Neural progenitor cell (in vitro differentiated cells): ENCODE measurements at places on chromosomes 2 and 18.

DNA sequence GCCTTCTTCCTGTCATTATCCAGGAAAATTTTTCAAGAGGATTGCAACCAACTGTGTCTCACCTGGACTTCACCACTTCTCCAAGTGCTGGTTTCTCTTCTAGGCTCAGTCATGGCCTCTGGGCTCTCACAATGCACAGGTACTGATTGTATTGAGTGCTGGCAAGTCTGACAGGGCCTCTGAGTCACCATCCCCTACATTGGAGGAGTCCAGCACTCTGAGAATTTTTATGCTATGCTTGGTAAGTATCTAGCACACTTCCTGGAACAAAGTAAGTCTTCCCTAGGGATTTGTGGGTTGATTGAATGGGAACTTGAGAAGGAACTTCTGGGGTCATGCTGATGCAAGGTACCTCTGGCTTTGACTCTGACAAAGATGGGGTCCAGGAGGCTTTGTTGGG, 147.2 kb upstream of the CELF4 start:
- no peak for DNase-seq

DNA sequence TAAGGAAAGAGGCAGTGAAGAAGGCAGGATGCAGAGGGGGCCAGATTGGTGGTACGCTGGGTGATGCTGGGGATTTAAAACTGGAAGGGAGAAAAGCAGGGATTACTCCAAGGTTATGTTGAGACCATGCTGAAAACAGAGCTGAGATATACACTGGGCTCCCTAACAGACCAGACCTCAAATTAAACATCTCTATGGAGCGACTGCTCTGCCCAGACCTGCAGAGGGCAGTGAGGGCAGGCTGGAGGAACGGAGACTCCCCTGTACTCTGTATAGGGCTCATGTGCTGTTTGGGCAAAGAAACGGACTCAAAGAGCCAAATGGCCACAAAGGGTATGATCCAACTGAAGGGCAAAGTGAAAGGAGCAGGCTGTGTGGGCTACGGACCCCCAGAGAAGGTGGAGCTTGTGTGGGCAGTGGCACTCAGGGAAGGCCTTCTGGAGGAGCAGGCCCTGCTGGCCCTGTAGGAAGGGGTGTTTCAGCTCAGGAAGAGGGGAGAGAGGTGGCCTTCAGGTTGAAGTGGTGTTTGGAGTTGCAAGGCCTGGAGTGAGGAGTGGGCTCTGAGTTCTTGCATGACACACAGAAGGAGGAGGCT, 4.8 kb upstream of the CELF4 start:
- DNase-seq, result peak; percentile 56

GRCh38 chr2:80363791-80364349, 59.3 kb upstream of the LRRTM1 start:
- no peak for DNase-seq

DNA sequence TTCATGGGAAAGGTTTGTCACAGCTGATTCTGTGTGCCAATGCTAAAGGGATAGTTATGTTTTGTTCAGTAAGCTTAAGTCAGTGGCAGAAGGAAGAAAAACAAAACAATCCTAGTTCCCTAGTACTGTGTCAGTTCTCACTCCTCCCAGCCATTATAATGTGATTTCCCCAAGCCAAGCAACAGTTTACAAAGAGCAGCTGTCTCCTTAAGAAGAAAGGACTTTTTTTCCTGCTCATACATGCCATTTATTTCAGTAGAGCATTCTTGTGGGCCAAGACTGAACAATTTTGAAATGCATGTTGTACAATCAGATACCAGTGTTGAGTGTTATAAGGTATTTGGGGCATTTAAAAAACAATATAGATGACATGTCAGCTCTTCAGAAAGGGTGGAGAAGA, 52.1 kb downstream of the NEMP2 start:
- DNase-seq, result no peak

- DNase-seq, result no peak
These were observed 66.6 kb downstream of the ADNP2 start for GRCh38 chr18:80175451-80176204.

DNA sequence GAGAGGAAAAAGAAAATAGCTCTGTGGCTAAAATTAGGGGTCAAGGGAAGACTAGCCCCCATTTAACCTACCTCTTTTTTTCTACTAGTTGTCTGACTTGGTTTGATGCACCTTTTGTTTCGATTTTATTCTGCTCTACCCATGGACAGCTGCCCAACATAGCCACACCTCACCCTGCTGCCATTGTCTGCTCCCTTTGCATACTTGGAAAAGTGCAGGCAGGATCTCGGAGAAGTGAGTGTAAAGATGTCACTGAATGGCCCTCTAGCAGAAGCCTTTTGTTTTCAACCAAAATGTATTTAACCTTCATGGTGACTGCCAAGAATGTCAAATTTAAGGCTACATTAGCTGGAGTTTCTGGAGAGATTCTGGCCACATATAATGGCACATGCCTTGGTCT, 62.9 kb downstream of the SETBP1 start:
- peak; percentile 21 for DNase-seq

DNA sequence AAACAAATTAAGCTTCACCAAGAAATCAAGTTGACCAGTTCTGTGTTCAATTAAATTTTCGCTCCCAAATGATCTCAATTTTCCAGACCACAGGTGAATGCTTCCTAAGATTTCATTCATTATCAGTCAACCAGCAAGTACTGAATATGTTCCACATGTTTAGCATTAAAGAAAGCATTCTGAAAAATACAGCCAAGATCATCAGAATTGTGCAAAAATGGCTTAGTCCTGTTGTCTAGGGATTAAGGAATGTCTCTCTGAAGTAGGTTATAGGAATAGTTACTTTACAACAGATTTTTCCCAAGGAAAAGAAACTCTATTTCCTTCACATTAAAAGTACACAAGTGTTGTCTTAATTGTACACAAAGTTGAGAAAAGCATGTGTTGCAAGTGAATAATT, 69.2 kb downstream of the NRXN1 start:
- DNase-seq, result no peak

GRCh38 chr18:53735526-53735925, 488.9 kb downstream of the MBD2 start:
- no peak for DNase-seq

DNA sequence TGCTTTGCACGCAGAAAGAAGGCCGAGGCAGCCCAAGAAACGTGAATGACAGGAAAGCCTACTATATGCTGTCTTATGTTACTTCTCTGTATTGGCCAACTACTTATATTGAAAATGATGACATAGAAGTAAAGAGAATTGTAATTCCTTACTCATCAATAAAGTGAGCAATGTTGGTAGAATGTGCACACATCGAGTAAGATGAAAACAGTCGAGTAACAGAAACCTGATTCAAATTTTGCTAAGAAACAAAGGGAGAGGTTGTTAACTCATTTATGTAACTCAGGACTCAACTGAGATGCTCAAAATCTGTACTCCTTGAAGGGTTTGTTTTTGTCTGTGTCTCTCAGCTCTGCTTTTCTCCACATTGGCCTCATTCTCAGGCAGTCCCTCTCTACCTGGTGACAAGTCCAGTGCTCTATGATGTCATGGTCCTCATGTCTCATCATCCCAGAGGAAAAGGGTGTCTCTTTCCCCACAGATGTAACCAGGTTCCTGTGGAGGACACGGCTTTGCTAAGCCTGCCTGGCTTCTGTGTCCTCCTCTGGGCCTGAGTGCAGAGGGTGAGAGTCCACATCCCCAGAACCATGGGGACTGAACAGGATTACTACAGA, 30.3 kb upstream of the CCDC93 start:
- no peak for DNase-seq
